ENCODE measurements at places on chromosomes 12 and 14. TPM values are rescaled to one million over a fixed set of nuclear protein-coding genes. Genes with fewer than 3 reads are reported as not detected.

DNA sequence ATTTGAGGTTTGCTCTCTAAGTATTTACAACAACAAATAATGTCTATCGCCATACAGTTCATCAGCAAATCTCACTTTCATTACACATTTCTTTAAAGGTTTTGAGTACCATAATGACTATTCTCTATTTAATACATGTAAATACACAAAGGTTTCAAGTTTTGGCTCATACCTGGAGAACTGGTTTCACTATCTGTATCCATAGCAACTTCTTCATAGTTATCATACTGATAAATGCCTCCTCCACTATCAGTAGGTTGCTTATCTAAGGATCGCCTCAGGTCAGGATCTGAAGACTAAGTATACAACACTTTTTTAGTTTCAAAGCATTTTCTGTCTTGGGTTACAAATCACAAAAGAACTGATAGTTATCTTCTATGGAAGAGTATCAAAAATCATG is 21.4 kb downstream of the ZFC3H1 start:
- no peak for DNase-seq

DNA sequence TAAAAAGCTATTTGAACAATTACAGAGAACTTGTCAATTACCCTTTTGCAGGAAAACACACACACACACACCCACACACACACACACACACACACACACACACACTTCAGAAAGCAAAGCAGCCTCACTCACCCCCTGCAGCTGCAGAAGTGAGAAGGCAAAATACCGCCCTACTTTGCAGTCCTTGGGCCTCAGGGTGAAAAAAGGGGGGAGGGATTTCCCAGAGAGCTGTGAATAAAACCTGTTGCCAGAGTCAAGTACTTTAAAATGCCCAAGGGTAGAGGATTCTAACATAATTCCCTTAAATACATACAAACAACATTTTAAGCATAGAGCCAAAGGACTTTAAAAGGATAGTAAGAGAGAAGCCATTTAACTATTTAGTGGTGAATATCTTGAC is 285.9 kb downstream of the MDGA2 start:
- DNase-seq: no peak

The SIX1 gene
- 6.5 TPM for total RNA-seq

- DNase-seq: no peak
Measured at GRCh38 chr12:10974965-10975364, 11.7 kb downstream of the TAS2R50 start.

The CAPZA3 gene
- not detected for total RNA-seq

- peak; percentile 93 for DNase-seq
Measured at GRCh38 chr14:21528381-21529348, 2.5 kb upstream of the SALL2 start.

The ZFHX2 gene
- total RNA-seq: 0.49 TPM

All from HepG2 (cell line).